ENCODE measurements at places on chromosomes 11 and 22.

DNA sequence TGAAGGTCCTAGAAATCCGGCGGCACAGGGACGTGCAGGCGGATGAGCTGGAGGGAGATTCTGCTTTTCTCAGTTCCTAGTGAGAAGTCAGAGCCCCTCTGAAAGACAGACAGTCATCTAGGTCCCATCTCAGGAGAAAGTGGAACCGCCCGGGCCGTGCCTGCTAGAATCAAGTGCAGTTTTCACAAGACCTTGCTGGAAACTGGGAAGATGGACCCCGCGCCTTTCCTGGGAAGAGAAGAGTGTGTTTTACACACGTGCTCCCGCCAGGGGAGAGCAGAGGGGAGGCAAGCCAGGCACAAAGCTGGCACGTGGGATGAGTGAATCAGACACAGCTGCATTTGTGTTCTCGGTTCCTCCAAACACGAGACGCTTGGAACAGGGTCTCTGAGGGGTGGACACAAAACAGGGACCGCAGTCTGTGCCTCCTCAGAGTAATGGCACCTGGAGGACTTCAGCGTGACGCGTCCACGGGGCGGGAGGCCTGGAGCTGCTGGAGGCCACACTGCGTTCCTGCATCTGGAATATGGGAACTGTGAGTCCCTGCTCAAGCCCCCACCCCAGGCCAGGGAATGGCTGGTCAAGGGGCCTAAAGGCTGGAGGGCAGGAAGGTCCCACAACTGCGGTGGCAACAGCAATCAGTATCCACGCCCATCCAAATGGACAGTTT, 218.3 kb downstream of the BRD1 start:
- DNase-seq, result no peak

DNA sequence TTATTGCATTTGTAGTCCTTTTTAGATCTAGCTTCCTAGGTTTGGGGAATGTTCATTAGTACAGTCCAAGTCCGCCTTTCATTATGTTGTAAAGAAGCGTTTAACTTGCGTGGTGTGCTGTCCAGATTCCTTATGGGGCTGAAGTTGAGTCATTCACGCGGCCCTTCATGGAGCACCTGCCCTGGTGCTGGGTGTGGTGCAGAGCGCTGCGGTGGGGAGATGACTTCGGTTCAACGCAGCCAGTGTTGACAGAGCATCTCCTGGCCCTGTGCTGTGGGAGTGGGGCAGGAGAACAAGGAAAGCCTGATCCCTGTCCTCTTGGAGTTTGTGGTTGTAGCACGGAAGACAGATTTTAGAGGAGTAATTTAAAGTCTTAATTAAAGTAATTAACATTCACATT, 152.0 kb downstream of the TBC1D22A start:
- DNase-seq, result no peak

DNA sequence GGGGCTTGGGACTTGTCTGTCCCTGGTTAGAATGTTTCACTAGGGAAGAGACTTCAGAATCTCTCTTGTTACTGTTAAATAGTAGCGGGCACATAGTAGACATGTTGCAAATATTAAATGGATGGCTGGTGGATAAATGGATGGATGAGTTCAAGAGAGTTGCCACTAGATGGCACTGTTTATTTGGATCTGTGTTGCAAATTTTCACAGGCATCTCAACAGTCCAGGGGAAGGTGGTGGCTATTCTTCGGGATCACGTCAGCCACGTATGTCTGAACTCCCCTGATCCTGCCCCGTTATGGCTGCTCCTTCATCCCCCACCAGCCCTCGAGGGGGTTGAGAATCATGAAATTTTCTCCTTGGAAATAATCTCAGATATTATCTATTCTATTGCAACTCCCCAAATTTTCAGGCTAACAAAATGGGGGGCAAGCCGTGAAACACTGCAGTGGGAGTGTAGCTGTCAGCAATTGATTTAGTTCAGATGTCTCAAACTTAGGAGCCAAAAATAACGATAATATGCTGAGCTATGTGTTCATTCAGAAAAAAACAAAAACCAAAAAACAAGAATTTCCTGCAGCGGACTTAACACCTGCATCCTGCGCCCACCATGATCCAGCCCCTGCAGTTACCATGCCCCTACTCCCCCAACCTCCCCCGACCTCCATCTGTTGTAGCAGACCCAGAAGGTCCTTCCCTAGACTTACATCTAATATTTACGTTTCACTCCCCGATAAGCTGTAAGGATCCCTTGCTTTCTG, 29.1 kb upstream of the BIRC3 start:
- peak; percentile 81 for DNase-seq

- DNase-seq, result no peak
Measured at GRCh38 chr22:47021371-47022074, 259.1 kb downstream of the TBC1D22A start.

DNA sequence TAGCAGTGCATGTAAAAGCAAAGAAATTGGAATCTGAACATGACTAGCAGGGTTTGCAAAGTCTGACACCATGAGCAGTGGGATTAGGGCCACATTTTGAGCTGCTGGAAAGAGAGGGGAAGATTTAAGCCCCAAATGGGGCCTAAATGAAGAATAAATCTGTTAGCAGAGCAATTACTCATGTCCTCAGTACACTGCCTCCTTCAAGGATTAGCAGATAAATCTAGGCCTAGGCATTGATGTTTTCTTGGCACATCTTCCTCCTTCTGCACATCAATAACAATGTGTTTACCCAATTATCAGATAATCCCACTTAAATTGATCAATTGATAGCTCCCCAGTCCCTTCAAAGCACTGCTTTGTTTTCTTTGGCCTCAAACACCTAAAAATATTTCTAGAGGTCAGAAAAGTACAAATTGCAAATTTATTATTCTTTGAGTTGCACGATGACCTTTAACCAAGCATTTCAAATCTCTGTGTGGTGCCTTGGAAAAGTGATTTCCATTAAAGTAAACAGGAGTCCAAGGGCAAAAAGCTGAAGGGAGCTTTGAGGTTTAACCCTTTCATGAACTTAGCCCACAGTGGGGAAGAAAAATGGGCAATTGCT, 514.7 kb upstream of the CHORDC1 start:
- DNase-seq, result no peak
